Astrocyte of the spinal cord (primary cell): ENCODE measurements at places on chromosomes 4 and X.

- no peak for DNase-seq
Observed at GRCh38 chr4:38785901-38786402, 3.2 kb upstream of the TLR10 start.

GRCh38 chr4:8922481-8922880 is 50.8 kb upstream of the HMX1 start:
- no peak for DNase-seq

GRCh38 chr4:626201-627091 is 1.1 kb downstream of the PDE6B start:
- no peak for DNase-seq

- DNase-seq = no peak
Observed at GRCh38 chrX:68872171-68872570, 43.4 kb downstream of the EFNB1 start.

GRCh38 chrX:2955838-2956237 is 26.7 kb upstream of the ARSD start:
- no peak for DNase-seq
